ENCODE measurements at places on chromosomes 5 and 9.

DNA sequence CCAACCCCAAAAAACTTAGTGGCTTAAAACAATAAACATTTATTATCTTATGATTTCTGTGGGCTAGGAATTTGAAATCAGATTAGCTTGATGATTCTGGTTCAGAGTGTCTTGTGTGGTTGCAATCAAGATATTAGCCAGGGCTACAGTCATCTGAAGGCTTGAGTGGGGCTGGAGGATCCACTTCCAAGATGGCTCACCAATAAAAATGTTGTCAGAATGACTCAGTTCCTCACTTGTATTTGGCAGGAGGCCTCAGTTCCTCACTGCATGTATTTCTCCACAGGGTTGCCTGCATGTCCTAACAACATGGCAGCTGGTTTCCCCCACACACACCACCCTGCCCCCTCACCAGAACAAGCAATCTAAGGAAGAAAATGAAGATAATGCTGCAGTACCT lies 98.2 kb upstream of the NIPBL start:
- DNase-seq: no peak

DNA sequence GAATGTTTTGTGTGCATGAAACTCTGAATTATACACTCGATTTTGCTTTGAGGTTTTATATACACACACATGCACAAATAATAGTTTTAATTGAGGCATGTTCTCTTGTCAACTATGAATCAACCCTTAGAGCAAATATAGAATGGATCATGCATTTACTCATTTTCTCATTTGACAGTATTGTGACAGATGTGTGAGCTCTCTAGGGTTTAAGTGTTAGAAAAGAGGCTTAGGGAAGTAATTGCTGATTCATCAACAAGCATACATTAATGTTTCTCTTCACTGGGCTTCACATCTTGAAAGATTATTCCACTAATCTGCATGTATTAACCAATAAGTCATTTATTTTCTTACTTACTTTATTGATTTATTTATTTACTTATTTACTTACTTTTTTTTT lies 1356.8 kb upstream of the ACO1 start:
- DNase-seq: no peak

DNA sequence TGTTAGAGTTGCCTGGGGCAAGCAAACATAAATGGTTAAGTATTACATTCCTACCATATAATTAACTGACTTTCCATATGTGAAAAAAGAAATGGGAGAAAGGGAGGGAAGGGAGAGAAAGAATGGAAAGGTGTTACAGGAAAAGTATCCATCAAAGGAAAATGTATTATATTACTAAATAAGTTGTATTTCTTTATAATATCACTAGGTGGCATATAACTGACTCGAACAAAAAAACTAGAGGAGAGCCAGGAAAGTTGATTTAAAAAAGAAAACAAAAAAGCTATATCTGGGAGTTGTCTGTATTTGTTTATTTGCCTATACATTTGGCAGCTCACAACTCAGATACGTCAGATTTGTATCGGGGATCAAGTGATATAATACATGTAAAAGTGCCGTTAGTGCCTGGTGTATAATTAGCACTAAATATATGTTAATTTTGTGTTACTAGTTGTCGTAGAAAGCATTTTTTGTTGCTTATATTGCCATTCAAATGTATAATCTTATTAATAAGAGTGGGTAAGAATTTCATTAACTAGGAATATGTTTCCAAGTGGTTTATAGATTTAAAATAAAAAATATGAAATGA lies 59.6 kb upstream of the ADAMTS19 start:
- DNase-seq: no peak

DNA sequence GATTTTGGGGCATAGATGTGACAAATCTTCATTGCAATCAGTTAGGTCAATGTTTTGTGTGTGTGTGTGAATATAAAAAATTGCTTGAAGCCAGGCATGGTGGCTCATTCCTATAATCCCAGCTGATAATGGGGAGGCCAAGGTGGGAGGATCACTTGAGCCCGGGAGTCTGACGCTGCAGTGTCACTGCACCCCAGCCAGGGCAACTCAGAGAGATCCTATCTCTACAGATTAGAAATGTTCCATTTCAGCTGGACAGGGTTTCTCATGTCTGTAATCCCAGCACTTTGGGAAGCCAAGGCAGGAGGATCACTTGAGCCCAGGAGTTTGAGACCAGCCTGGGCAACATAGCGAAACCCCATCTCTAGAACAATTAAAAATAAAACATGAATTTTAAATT lies 11.5 kb downstream of the OR2V2 start:
- no peak for DNase-seq

- no peak for DNase-seq
Measured at GRCh38 chr9:112555844-112556482, 69.3 kb downstream of the KIAA1958 start.

GRCh38 chr5:158807946-158808345 lies 291.8 kb downstream of the EBF1 start:
- DNase-seq: no peak

- DNase-seq: no peak
Measured at GRCh38 chr9:37406603-37407401, 15.7 kb upstream of the GRHPR start.

- no peak for DNase-seq
Measured at GRCh38 chr9:105403552-105404248, 44.1 kb upstream of the FSD1L start.

GRCh38 chr9:131562032-131562959 lies 17.0 kb downstream of the PRRT1B start:
- DNase-seq: no peak

DNA sequence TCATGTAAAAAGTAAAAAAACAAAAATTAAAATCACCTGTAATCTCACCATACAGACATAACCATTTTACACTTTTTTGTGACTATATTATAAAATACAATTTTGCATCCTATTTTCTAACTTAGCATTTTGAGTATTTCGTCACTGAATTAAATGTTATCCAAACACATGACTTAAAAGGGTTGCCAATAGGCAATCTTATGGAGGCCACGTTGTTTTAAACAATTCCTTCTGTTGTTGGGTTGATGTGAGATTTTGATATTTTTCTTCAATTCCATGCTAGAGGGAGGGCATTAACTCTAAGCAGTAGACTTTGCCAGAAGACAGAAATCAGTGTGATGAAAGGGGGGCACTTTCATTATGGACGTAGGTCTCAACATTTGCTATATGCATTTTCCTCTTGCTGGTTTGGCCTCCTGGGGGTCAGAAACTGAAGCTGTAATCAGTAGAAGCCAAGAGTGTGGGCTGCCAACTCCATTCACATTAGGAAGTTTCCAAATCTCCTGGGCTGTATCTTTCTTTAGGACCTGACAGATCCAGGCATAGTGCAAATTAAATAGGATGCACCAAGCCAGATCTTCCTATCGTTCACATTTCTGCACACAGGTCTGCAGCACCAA lies 614.2 kb upstream of the CLINT1 start:
- DNase-seq: no peak

DNA sequence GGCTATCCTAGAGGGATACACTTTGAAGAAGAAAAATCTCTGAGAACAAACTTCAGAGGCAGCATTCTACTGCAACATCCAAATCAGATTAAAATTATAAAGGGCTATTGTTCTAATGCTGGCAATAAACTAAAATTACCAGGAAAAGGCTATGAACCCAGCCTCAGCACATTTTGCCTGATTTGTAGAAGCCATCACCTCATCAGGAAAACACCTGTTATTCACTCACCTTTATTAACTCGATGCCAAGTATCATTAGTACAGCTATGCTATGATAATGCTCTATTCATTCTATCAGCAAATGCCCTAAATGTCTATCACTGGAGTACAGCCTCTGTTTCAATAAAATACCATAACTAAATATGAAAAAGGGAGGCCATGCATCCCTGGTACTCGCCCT lies 510.2 kb downstream of the RASEF start:
- DNase-seq: no peak

GRCh38 chr9:78574354-78575045 lies 277.6 kb downstream of the PSAT1 start:
- DNase-seq: peak; percentile 58

DNA sequence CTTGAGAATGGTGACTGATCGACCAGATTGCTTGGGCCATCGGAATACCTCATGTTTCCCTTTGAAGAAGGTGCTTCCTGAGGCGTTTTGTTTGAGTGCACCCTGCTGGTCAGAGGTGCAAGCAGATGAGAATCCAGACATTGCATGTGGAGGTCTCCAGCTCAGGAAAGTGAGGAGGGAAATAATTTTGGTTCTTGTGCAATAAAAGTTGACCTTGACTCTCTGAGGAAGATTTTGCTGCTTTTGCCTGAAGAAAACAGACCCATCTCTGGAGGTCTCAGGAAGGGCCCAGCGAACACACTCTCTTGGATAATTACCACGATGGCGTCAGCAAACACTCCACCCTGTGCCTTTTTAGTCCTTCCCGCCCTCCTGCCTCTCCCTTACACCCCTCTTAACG lies 69.7 kb downstream of the GRAMD2B start:
- DNase-seq: no peak

GRCh38 chr9:121947775-121948174 lies 145.3 kb downstream of the TTLL11 start:
- no peak for DNase-seq

DNA sequence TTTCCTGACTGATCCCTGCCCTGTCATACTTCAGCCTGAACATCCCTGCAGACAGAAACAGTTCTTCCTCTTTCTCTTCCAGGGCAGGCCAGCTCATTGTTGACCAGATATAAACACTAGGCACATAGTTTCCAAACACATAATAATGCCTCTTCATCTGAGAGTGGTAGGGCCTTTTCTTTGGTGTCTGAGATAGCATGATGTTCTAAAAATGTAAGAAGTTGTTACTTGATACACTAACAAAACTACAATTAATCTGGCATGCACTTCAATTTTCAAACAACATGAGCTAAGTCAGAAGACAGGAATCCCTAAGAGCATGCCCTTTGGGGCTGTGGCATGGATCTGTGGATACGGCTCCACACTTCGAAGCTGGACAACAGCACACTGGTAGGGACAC lies 246.6 kb downstream of the SPOCK1 start:
- DNase-seq: no peak
